ENCODE measurements at places on chromosomes 12 and 14.

DNA sequence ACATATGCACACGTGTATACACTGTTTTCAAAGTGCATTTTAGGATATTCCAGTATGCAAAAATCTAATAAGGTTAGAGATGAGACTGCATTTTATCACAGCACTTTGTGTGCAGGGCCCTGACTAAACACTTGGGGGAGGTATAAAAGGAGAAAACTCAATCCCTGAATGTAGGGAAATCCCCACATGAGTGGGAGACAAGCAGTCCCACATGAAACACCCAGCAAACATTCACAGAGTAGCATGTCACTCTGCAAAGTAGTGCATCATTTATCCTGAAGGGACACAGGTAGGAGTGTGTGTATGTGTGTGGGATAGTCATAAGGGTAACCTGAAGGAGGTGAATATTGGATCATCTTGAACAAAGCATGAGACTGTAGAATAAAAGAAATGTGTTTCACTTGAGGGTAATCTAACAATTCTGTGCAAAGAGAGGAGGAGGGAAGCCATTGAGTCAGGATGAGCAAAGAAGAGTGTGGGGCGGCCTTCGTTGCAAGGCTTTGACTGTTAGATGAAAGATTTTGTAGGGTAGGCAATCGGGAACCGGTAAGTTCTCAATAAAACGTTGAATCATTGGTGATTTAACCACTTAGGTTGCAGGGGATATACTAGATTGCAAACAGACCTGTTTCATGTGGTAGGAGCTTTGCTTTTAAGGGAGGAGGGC is 2.9 kb downstream of the PRPF40B start:
- DNase-seq, result no peak

GRCh38 chr12:126067626-126068329 is 1002.5 kb downstream of the AACS start:
- no peak for DNase-seq

DNA sequence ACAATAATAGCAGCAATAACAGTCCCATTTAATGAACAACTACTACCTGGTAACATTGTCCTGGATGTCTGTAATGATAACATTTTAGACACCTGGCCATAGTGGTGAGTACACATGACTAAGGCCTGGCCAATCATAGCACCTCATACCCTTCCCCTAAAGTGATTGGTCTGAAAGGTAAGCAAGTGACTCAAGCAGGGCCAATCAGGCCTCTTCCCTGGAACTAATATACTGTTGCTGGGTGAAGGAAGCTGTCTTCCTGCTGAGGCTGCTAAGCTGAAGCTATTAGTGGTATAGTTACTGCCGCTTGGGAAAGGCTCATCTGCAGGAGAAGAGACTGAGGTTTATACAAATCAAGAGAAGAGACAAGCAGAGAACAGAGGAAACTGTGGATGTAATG is 18.7 kb upstream of the NOS1 start:
- no peak for DNase-seq

DNA sequence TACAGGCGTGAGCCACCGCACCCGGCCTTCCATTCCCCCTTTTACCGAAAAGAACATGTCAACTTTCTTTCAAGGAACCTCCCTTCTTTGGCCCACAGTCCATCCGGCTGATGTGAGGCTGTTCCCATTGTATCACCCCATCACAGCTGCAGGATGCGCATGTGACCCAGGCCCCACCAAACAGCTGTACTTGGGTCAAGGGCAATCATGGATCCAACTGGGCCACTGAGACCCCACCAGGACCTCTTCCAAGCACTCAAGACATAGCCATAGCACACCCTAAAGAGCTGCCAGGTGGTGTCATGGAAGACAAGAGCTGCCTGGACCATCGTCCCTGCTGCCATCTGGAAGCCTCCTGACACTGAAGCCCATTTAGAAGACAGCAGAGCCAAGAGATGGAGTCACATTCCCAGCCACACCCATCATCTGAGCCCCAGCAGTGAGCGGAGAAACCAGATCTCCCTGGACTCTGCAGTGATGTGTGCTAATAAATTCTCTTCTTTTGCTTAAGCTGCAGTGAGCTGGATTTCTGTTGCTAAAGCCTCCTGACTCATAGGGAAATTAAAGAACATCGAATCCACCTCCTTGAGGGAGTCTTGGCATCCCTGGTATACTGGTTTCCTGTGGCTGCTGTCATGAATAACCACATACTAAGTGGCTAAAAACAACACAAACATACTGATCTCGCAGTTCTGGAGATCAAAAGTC is 105.6 kb downstream of the KSR2 start:
- no peak for DNase-seq

- no peak for DNase-seq
Observed at GRCh38 chr12:97642911-97643310, 180.3 kb downstream of the RMST start.

GRCh38 chr14:32085845-32086383 is 8.8 kb downstream of the ARHGAP5 start:
- no peak for DNase-seq

DNA sequence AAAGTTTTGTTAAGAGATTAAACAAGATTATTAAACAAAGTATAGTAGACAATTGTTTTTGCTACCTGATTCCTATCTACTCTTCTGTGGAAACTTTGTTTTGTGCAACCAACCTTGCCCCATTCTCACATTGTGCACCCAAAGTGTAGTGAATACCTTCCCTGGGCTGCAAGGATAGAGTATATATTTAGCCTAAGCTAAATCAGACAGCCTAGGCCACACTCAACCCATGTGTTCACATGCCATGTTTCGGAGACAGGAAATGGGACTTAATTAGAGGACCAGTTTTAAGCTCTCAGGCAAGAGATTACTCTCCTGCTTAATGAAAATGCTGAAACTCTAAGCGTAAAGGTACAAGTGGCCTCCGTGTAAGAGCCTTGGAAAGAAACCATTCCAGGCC is 734.9 kb upstream of the USP15 start:
- no peak for DNase-seq

GRCh38 chr12:30448038-30448437 is 247.6 kb downstream of the IPO8 start:
- DNase-seq, result no peak

GRCh38 chr14:100641274-100641860 is 54.1 kb upstream of the BEGAIN start:
- DNase-seq, result no peak

DNA sequence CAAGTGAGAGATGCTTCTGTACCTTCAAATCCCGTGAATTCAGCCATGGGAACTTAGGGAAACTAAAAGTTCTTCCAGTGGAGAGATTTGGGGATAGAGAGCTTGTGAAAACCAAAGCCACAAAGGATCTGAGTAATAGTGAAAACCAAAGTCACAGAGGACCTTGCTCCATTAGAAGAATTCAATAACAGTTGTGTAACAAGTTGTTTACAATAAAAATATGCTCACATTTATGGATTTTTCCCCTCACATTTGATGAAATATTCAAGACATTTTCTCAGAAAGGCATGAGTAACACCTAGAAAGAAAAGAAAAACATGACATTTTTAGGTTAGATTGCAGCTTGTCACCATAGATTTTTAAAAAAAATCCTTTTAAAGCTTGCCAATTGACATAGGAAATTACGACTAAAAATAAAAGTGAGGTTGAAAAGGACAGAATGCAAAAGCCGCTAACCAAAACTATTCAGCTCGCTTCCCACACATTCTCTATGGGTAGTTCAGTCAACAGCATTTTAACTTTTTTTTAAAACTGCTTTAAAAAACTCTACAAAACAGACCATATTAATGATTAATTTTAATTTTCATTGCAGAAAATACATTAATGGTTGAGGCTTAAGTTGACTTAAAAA is 113.2 kb downstream of the CAND1 start:
- DNase-seq, result no peak

- DNase-seq, result no peak
Observed at GRCh38 chr12:122646517-122647217, 56.5 kb downstream of the HCAR2 start.
